Epithelial cell of proximal tubule (primary cell): ENCODE measurements at places on chromosomes 5 and 9. TPM values are rescaled to one million over a fixed set of nuclear protein-coding genes. Genes with fewer than 3 reads are reported as not detected.
A peak's percentile ranks its signal among the peaks of the same experiment; 100 is the strongest.

Gene SKP2
- total RNA-seq, result 25.2 and 44.3 TPM in 2 replicates

- no peak for DNase-seq
Measured at GRCh38 chr9:98980291-98980690, 36.6 kb downstream of the COL15A1 start.

Gene ANKRD18B
- total RNA-seq, result 3.1 and 3.4 TPM in 2 replicates

- DNase-seq, result no peak
Measured at GRCh38 chr5:124022966-124023365, 511.0 kb downstream of the CSNK1G3 start.

Gene LECT2
- total RNA-seq, result not detected in 2 replicates

DNA sequence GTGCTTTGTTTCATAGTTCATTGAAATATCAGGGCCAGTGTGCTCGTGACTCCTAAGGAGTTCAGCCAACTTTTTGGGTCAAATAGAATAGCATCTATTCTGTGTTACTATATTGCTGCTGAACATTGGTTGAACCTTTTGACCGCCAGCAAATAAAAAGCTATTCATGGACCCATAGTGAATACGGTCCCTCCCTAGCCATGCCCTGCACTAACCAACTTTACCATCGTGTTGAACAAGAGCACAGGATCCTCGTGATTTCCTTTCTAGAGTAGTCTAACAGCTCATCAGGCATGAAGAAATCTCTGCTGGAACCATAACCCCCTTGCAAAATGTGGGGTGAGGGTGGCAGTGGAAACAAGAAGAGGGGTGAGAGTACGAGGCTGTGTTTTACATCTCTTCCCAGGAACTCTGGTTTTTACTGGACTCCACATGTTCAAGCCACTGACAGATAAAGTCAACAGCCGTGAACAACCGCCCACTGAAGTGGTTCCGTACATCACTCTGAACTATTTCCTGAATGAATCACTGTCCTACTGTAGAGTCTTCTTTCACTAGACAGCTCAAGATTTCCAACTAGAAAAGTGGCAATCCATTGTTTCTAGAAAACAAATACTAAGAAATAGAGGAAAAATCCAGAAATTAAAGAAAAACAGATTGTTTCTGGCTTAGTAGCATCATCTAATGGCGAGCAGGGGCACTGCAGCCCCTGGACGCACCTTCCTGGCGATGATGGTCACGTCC, 70.1 kb upstream of the SPATA31E1 start:
- DNase-seq, result peak; percentile 59

- DNase-seq, result no peak
Measured at GRCh38 chr9:93187574-93187973, 3.6 kb downstream of the WNK2 start.

DNA sequence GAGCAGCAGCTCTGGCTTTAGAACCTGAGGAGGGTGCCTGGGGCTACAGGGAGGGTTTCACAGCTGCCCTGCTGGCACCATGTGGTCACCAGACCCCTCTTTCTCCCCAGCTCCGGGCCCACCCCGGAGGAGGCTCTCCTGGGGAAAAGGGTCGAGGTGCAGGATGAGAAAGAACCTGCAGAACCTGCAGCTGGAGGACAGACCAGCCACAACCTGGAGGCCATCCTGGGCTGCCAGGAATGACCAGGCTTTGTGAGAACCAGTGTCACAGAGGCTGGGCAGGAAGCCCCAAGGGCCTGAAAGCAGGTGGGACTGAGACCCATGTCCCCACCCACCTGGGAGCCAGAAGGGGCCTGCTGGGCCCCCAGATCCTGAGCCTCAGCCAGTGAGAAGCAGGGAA, 23.0 kb downstream of the SEMA4D start:
- no peak for DNase-seq

GRCh38 chr5:141734501-141735229, 52.6 kb upstream of the ARAP3 start:
- no peak for DNase-seq

Gene PCDHB4
- not detected in 2 replicates for total RNA-seq

DNA sequence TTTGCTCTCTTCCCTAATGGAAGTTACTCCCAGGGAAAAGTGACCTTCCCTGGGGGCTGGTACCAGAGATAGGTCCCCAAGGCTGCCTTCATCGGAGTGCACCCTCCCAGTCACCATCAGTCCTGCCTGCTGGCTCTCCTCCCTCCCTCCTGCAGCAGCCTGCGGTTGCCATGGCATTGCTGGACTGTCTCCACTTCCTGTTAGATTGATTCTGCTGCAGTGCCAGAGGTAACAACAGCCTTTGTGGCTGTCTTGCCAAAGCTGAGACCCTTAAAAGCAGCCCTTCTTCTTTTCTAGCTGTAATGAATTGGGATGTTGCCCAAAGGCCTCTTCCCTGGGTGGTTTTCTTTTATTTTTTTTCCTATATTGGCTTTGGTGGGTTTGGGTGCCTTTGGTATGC, 78.1 kb upstream of the PRLR start:
- no peak for DNase-seq

- DNase-seq, result no peak
Measured at GRCh38 chr5:143600396-143601075, 197.1 kb upstream of the NR3C1 start.

Gene PCDHGA9
- total RNA-seq, result 1.1 and 1.9 TPM in 2 replicates

- DNase-seq, result no peak
Measured at GRCh38 chr9:134988706-134989105, 71.0 kb upstream of the FCN1 start.

DNA sequence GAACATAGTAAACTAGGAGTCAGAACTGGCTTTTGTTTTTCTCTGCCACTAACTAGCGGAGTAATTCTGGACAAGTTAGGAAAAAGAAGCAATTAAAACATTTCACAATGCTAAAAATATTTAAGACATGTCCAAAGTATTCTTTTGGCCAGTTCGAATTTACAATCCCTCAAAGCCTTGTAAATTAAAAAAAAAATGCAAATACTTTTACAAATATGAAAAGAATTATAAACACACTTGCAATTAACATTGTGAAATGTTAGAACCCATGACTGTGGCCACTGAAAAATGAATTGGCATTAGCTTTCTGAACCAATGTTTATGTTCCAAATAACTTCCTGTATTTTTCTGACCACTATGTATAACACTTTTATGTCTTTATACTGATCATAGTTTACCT, 2.2 kb downstream of the RAD1 start:
- no peak for DNase-seq

Gene PCDHGA12
- total RNA-seq, result 1.8 and 1.9 TPM in 2 replicates

DNA sequence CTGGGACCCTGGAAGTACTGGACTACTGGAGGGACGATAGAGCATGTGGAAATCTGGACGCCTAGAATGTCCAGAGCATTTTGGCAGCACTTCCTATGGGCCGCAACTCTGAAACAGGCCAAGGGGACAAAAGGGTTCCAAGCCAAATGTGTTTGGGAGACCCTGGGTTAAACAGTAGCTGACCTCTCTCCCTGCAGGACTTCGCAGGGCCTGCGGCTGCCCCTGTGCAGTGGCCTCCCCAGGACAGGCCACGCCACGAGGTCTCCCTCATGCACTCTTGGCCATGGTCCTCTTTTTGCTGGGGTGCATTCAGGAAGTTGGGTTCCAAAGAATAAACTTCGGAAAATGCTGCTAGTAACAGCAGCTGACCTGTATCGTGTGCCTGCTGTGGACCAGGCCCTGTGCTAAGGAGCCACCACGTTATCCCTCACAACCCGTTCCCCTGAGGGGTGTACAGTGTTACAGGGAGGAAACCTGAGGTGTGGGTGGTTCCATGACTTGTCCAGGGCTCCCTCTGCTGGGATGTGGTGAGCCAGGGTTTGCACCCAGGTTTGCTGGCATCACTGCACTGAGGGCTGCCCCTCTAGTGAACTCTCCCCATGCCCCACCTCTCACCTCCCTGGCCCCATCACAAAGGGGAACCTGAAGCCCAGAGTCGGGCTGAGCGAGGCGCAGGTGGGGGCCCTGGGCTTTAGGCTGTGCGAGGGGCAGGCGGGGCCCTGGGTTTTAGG, 79.4 kb downstream of the AMBP start:
- no peak for DNase-seq

DNA sequence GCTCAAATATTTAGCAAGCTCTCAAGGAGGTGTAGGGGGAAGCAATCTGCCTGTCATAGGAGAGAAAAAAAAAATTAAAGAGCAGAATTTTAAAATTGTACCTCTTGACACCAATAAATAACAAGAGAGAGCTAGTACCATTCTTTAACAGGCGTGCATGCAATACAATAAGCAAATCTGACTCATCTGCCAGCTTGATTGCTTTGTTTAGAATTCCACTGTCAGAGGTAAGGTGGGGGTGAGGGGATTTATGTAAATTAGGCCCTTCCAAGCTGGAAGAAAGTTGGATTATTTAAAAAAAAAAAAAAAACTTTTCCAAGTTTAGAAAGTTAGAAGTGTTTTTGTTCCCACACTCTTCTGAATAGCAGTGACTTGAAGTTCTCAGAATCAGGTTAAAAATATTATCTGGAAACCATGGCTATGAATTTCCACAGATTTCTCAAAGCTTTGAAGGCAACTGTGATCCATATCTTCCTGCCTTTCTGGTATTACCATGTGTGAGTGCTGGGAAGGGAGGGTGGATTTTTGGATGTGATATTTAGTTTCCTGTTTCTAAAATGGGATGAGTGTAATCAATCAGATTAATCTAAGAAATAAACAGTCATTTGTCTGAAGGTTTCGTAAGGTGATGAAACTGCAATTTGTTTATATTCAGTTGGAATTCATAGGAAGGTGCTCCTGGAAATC, 477.5 kb downstream of the TLE4 start:
- no peak for DNase-seq

Gene ABO
- 0.65 and 2.5 TPM in 2 replicates for total RNA-seq

DNA sequence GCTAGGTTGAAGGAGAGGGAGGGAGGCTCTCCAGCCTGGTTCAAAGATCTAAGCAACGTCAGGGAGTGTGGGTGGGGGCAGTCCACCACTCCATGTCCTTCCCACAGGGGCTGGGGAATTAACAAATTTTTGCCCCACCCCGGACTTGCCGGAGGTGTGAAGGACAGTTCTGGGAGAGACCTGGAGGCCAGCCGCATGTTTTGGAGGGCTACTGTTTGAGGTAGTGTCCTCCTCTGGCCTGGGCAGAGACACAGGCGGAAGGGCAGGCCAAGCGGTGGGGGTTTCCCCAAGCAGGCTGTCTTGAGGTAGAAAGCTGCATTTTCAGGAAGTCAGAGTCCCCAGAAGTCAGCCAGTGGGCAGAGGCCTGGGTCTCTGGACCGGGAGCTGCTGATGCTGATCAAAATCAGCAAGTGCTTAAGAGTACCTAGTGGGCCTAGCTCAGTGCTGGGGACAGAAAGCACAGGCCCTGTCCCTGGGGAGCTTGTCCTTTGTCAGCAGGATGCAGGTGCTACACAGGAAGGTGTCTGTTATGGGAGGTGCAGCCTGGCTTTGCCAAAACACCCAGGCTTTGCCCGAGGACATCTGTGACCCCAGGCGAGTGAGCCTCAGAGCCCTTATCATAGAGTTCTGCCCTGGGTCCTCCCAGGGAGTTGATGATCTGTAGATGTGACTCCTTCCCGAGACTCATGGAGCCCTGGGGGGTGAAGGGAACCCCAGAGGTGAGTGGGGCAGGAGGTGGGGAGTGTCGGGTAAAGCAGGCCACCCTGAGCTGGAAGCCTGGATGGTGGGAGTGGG, 18.5 kb downstream of the JADE2 start:
- DNase-seq, result no peak

GRCh38 chr9:26955222-26955903, 849 bp upstream of the IFT74 start:
- no peak for DNase-seq

DNA sequence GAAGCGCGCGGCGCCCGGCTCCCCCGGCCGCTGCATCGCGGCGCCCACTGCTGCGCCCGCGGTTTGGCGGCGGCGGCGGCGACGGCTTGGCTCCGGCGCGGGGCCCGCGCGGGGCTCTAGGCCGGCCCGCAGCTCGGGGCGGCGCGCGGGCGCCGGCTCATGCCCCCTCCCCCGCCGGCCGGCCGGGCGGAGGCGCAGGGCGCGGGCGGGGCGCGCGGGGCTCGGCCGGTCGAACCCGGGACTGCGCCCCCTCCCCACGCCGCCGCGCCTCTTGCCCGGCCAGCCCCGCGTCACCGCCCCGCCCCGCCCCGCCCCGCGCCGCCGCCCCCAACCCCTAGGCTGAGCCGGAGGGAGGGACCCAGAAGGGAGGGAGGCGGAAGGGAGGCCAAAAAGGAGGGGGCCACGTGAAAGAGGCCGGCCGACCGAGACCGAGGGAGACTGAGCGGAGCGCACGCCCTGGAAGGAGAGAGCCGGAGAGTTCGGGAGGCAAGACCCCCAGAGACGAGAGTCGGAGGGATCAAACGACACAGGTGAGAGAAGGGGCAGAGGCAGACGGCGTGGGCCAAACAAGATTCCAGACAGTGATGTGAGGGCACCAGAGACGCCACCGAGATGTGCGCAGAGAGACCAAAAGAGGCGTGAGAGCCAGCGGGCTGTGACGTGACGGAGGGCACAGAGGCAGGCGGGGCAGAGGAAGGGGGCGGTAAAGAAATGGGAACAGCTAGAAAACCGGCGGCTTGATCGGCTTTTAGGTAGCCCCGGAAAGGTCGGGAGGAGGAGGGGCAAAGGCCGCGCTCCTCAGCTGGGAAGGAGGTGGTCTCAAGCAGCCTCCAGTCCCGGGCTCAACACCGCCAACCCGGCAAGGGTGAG, at the start of gene BARX1:
BARX1 (minus strand) TSS at position 245 of the 870 bp plus-strand sequence; CDS start at position 36, 209 bp downstream.
- no peak for DNase-seq

Gene NTRK2
- total RNA-seq, result 0.14 and 0.46 TPM in 2 replicates

GRCh38 chr5:113264046-113264445, 170.7 kb downstream of the TSSK1B start:
- DNase-seq, result peak; percentile 43

Gene GADD45G
- not detected in 2 replicates for total RNA-seq

DNA sequence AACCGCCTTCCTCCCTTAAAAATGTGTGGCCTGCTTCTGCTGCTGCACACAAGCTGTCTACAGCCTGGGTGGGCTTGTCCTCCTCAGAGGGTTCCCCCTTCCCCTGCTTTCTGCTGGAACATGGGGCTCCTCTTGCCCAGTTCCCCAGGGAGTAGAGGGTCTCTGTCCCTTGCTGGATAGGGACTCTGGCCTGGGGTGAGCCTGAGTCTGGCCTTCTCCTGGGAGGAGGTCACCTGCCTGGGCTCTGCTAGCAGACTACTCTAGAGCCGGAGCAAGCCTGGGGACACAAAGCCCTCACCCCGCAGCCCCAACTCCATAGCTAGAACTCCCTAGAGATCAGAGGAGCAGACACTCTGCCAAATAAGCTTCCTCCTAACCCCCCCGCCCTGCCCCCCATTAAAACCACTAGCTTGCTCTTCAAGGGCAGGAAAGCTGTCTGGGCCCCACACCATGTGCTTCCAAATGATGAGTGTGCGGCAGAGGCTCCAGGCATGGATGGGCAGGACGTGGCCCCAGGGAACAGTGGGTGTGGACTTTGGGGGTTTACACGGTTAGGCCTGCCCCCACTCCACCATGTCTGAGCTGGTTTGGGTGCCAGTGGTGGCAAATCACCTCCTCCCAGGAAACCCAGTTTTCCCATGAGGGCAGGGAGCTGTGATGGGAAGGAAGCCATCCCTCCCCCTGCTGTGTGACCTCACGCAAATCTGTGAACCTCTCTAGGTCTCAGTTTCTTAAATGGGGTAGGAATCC, 10.0 kb downstream of the TCF7 start:
- no peak for DNase-seq

- no peak for DNase-seq
Measured at GRCh38 chr5:74517700-74518099, 122.8 kb downstream of the ENC1 start.
